GM10248 (cell line): ENCODE measurements at places on chromosomes 7 and 10.

GRCh38 chr10:28761084-28761846 is 83.9 kb downstream of the BAMBI start:
- DNase-seq = no peak

GRCh38 chr10:25701652-25702051 is 232.4 kb upstream of the MYO3A start:
- DNase-seq = no peak

DNA sequence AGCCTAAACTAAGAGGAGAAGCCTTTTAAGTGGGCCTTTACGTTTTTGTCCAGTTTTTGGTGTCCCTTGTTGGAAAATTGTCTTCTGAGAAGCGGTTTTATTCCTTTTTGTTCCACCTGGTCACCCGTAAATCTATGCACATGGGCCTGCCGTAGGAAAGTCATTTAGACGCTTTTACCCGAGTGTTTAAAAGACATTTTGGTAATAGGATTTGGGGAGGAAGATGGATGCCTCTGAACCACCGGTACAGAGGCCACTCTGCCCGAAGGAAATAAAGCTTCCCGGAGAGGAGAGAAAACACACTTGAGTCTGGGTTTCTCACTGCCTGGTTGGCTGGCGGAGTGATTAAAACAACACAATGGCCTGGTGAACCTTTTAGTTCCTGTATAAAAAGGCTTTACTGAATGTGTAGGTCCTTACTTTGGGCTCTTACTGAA is 760 bp downstream of the THNSL1 start:
- DNase-seq = peak; percentile 20

- DNase-seq = peak; percentile 56
Observed at GRCh38 chr10:80518143-80518806, 19.4 kb upstream of the SH2D4B start.

- DNase-seq = no peak
Observed at GRCh38 chr10:17236468-17237148, 8.6 kb downstream of the VIM start.
